Breast epithelium (tissue), 4 donors: ENCODE measurements at places on chromosomes 1 and 21. TPM values are rescaled to one million over a fixed set of nuclear protein-coding genes. Genes with fewer than 3 reads are reported as not detected.

- DNase-seq = no peak
These were observed 134.0 kb upstream of the ETS2 start for GRCh38 chr21:38671773-38672172.

DNA sequence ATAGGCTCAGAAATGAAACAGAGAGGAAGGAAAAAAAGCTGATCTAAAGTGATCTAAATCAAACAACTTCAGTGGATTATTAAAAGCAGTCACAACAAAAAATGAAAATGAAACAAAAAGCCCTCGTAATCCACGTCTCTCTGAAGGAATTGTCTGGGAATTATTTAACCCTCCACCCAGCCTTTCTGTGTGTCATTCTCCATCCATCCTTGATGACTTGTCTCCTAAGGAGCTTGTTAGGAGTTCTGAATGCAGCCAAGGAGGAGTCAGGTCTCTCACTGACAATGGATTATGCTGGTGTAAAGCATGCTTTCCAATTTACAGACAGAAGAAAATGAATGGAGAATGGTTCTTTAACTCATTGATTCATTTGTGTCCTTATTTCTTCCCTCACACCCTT lies 359.3 kb upstream of the RUNX1 start:
- no peak for DNase-seq

DNA sequence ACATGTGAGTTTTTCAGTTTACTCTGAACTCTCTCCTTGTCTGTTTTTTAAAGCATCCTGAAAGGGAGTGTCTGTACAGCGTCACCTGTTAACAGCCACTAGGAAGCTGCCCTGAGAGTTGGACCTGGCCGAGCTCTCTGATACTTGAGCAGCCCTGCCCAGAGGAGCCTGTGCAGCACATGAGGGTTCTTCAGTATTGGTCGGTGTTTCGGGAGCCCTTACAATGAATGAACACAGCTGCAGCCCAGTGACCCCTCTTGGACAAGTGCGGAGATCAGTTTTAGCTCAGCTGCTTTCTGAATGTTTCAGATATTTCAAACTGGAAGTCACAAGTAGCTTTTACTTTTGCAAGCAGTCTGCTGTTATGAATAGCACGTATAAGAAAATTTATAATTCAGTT lies 39.2 kb downstream of the ADARB1 start:
- DNase-seq = no peak

The LEFTY1 gene
- total RNA-seq = not detected

The LRRC71 gene
- total RNA-seq = not detected

GRCh38 chr1:16013220-16013907 lies 4.5 kb downstream of the HSPB7 start:
- peak; percentile 44 for DNase-seq

DNA sequence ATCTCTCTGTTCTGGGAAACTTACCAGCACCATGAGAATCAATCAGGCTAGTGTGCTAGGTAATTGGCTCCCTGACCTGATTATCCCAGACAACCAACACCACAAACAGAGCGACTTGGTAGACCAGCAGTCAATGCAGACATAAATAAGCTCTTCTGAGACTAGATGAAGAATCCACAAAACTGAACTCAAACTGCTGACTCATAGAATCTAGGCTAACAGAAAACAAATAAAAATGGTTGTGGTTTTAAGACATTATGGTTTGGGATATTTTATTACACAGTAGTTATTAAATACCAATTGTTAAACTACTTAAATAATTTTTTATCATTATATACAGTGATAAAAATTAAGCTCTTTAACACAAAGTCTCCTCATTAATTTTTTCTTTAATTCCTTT lies 535.7 kb downstream of the COL11A1 start:
- DNase-seq = no peak

- DNase-seq = no peak
These were observed at the start of gene IL12RB2 for GRCh38 chr1:67307251-67308060. IL12RB2 (plus strand) TSS chr1:67307873; CDS start chr1:67320369, 12,496 bp downstream.

DNA sequence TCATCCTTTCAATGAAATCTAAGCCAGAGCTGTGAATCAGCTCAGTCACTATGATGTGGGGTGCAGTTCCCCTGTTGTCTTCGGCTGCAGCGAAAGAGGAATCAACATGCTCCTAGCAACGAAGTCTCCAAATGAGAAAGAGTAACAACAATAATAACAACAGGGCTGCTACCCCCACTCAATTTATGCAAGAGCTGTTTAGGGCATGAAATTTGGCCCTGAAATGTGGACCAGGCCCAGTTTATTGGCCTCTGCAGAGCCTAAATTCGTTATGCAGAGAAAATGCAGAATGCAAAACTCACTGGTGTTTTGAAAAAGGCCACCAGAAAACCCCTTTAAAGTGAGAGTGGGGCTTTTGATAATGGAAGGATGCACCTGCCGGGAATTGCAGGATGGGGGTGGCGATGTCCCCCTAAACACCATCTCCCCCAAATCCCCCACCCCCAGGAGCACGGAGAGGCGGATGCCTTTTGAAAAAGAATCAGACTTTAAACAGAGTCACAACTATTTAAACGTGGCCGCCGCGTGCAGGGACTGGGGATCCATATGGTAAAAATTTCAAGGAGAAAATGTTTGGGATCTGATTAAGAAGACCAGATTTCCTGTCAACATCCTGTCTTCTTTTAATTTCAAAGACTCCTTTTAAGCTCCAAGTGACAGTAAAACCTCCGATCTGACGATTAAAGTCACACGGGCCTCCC lies 1.9 kb downstream of the RUNX3 start:
- DNase-seq = no peak

GRCh38 chr1:194860248-194861201 lies 1674.1 kb upstream of the B3GALT2 start:
- DNase-seq = no peak

- DNase-seq = no peak
These were observed 770 bp downstream of the NTNG1 start for GRCh38 chr1:107141491-107142126.

GRCh38 chr1:203512848-203513584 lies 19.1 kb downstream of the OPTC start:
- no peak for DNase-seq

DNA sequence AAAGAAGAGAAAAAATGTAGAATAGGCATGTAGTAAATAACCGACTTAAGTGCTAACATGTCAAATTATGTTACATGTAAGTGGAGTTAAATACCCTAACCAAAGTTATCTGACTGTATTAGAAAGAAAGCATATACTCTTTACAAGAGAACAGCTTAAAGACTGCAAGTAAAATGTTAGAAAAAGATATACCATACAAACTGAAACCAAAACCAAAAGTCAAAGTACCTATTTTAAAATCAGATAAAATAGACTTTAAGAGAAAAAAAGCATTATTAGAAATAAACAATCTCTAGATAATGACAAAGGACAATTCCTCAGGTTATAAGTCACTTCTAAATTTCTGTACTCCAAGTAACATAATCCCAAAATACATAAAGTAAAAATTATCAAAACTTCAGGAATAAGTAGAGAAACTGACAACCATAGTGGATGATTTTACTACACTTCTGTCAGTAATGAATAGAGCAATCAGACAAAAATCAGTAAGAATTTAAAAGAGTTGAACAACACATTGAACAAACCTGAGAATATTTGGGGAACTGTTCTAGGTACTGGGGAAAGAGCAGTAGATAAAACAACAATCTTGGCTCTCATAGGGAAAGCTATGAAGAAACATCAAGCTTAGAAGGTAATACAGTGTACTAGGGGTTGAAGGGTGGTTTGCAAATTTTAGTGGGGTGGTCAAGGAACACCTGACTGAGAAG lies 127.3 kb downstream of the TBX19 start:
- no peak for DNase-seq

DNA sequence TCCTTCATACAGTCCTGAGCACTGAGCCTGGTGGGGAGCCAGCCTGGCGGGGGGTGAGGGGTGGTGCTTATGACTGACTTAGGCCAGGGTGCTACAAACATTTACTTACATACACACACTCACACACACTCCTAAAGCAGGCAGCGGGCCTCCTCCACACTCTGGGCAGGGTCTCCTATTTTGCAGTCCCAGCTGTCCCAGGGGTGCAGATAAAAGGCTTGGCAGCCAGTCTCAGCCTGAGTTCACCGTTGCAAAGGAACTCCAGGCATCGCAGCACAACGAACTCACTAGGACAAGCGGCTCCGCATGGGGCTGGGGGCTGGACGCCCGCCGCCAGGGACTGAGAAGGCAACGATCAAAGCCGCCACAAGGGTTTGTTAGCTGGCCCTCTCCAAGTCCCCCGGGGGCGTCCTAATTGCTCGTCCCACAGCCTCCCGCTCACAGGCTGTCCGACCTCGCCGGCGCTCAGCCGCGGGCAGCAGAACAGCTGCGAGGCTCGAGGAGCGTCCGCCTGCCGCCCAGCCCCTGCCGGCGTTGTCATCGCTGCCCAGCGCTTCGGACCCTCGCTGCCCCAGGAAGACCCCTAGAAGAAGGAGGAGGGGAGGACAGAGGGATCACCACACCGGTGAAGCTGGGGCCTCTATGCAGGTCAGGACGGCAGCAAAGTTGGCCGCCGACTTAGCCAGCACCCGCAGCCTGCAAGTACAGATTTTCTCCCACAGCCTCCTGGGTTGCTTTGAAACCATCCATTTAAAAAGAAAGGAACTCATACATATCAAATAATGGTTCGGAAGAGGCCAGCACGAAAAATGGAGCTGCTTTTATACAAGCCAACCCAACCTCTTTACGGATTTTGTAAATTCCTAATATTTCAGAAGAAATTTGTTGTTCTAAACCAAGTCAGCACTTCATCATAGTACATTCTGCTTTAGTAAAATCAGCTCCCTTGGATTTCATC lies 6.2 kb downstream of the BARHL2 start:
- no peak for DNase-seq

GRCh38 chr21:42332557-42333317 lies 17.5 kb upstream of the TFF3 start:
- DNase-seq = no peak

GRCh38 chr1:176853503-176853902 lies 311.0 kb downstream of the ASTN1 start:
- no peak for DNase-seq

The BCAS2 gene
- total RNA-seq = 48.0 TPM

GRCh38 chr1:119133987-119134386 lies 6.5 kb downstream of the WARS2 start:
- no peak for DNase-seq

DNA sequence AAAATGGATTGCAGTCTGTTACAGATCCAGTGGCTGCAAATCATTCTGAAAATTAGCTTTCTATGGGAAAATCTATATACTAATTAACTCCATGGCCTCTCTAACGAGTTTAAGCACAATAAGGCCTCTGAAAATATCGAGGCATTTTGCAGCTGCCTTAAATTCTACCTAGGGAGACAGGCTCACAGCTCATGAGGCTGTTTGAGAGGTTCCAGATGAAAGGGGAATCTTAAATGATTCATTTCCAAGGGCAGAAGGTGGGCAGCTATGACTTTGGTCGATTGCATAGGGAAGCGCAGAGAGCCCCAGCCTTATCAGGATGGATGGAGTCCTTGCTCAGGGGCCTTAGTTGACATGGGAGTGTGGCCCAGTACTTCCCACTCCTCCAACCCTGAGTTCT lies 216.8 kb upstream of the POU3F1 start:
- no peak for DNase-seq

- no peak for DNase-seq
These were observed 104.0 kb upstream of the OLIG2 start for GRCh38 chr21:32921632-32922230.

DNA sequence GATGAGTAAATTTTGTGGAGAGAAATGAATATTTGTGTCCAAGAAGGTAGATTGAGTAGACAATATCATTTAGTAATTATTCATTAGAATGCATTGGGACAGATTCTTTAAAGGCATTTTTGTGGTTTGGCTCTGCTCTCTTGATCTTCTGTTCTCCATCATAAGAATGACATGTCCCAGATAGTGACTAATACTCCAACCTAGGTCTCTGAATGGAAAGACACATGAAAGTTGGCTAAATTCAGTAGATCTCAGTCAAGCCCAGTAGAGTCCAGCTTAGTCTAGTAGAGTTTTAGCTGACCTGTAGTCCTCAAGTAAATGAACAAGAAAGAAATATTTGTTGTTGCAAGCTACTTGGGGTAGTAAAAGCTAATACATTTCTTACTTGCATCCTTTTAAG lies 61.8 kb upstream of the DNAH14 start:
- DNase-seq = no peak

DNA sequence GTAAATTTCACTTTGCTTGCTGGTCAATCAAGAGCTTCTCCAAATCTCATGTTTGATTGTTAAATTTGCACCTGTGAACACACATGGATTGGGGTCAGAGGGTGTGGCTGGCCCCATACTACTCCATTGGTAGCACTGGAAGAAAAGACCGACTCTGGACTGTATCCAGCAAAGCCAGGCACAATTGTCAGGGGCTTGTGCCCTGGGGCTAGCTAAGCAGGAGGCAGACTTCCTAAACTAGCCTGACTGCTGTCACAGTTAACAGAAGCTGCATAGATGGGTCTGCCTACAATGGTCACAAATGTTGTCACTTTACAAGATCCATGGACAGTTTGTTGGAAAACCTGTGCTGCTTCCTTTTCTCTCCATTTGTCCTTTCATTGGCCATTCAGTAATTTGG lies 421.0 kb downstream of the DSCAM start:
- DNase-seq = no peak

DNA sequence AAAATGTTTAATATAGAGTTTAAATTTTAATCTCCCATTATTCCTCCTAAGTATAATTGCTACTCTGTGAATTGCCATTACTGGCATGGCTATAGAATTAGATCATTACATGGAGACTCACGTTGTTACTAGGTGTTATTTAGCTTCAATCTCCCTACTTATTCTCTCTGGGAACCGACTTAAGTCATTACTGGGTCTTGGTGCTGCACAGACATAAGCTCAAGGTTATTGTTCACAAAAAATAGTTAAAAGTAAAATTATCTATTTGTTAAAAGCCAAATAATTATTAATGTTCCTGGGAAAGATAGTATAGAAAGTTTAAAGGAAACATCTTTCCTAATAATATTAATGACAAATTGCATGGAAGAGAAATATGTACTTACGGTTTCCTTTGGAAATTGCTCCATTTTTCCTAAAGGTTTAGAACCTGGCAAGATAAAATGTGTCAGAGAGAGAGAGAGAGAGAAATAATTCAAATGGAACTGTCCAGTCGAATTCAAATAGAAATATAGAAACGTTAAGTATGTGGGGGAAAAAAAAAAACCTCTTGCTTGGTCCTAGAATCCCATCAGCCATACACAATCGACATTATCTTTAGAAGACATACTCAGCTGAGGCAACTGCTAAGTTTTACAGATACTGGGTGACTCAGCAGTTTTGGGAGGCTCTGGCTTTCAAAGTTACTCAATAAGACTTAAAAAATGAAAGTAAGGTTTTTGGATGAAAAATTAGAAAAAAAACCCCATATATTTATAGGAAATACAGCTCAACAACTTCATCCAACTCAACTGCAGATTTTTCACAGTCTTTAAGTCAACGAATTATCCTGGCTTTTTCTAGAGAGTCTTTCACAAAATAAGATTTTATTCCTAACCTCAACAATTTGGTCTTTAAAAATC lies at the start of gene SPTA1:
SPTA1 (minus strand) TSS at position 605 of the 899 bp plus-strand sequence; CDS start at position 407, 198 bp downstream.
- DNase-seq = no peak

The MATN1 gene
- total RNA-seq = not detected

- no peak for DNase-seq
These were observed 121.8 kb downstream of the SYF2 start for GRCh38 chr1:25110485-25110884.

The CFAP126 gene
- total RNA-seq = not detected
